AG04449 (cell line): ENCODE measurements at places on chromosomes 12 and 14.

GRCh38 chr14:82490397-82490796 lies 956.7 kb upstream of the SEL1L start:
- DNase-seq: no peak

DNA sequence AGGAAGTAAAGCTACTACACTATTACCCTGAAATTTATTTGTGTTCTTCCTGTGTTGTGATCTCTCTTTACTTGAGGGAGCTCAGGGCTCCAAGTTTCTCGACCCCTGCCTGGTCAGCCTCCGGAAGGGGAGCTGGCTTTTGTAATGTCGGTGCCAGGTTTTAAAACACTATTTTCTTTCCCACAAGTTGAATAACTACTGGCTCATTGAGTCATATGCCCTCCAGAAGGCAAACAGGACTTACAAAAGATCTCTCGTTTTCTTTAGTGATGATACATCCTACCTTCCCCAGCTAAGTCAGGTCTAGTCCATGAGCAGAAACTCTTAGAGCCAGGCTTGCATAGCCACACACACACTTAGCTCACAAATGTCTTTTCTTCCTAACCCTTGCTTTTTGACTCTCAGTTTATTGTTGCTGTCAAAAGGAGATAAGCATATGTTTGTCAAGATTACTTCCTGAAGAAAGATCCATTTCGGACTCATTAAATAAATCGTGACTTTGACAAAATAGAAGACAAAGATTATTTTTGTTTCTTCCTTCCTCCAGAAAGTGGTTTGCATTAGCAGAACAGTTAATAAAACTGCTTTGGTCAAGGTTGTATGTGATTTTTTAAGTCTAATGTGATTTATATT lies 209.8 kb upstream of the FLRT2 start:
- no peak for DNase-seq

DNA sequence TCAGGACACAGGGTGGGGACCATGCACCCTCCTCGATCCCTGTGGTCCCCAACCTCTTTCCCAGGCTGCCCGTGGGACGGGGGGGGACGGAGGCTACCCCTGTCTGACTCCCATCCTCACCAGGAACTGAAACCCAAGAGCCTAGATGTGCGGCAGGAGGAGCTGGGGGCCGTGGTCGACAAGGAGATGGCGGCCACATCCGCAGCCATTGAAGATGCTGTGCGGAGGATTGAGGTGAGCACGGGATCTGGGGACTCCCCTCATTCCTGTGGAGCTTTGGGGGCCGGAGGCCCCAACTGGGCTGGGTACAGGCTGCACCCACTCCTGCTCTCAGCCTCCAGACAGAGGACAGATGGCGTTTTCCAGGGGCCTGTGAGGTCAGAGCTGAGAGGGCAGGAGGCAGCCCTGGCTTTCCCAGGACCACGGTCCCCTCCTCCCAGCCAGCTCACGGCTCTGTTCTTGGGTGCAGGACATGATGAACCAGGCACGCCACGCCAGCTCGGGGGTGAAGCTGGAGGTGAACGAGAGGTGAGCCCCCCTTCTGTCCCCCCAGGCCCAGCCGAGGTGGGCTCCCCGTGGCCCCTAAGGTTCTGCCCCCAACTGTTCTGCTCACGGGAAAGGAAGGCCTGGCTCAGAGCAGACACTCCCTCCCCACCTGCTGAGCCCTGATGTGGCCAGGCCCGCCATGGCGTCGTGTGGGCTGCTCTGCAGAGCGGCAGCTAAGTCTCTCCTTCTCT lies 24.2 kb downstream of the HIP1R start:
- no peak for DNase-seq

- DNase-seq: no peak
Observed at GRCh38 chr12:69947897-69948296, 122.9 kb downstream of the MYRFL start.

DNA sequence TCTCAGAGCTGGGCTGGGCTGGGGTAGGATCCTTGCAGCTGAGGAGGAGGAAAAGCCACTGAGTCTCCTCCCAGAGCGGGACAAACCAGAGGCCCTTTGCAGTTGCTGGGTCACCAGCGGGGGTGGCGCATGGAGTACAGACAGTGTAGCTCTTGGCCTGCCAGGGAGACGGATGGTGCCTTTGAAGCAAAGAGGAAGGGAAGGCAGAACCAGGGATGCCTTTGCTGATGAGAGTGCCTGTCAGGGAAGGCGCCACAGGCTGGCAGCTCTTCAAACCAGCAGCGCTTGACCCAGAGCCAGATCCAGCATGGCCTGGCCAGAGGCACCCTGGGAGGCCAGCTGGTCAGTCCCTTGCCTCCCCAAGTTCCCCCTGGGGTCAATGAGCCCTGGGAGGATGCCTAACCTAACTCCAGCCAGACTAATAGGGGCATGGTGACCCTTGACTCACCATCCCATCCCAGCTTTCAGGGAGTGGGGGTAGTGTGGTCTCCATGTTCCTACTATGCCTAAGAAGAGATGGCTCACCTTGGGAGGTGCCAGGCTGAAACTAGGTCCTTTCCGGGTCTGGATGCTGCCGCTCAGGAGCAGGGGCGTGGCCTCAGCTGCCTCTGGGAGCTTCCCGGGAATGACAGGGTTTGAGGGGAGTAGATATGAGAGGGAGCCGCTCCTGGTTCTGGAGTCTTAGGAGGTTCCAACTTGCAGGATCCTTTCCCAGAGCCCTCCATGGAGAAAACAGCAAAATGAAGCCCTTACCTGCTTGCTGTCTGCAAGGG lies 19.8 kb downstream of the VASH1 start:
- DNase-seq: no peak

GRCh38 chr12:56104815-56105608 lies 653 bp downstream of the PA2G4 start:
- no peak for DNase-seq

GRCh38 chr12:84874825-84875139 lies 37.8 kb downstream of the SLC6A15 start:
- DNase-seq: no peak

- no peak for DNase-seq
Observed at GRCh38 chr12:115597157-115597712, 680.3 kb downstream of the MED13L start.

DNA sequence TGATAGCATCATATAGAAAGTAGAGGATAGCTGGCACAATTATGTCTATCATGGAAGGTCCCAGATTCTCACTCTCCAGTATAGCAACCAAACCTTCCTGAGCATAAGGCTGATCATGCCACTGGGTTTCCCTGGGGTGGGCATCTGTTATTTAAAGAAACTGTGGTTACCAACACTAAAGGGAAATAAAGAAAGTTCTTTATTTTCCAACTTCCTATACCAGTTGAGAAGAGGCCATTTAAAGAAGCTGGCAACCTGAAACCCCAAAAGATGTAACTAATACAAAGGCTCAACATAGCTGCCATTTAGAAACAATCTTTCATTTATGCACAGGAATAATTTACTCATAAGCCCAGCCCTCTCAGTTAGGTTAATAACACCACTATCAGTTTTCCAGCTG lies 3.1 kb downstream of the BCAT1 start:
- no peak for DNase-seq

DNA sequence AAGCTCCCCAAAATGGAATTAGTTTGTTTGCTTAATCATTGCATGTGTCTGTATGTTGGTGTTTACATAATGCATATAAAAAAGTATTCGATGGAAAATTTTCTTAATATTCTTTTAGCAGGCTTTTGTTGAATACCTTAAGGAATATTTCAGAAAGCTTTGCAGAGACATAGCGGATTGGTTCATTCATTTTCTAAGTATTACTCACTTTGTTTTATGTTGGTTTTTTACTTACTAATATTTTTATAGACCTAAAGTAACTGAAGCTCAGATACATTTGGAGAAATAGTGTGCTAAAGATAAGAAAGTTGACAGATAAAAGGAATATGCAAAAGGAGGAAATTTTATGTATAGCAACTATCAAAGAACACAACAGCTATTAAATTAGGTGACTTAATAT lies 191.0 kb downstream of the ERC1 start:
- no peak for DNase-seq

DNA sequence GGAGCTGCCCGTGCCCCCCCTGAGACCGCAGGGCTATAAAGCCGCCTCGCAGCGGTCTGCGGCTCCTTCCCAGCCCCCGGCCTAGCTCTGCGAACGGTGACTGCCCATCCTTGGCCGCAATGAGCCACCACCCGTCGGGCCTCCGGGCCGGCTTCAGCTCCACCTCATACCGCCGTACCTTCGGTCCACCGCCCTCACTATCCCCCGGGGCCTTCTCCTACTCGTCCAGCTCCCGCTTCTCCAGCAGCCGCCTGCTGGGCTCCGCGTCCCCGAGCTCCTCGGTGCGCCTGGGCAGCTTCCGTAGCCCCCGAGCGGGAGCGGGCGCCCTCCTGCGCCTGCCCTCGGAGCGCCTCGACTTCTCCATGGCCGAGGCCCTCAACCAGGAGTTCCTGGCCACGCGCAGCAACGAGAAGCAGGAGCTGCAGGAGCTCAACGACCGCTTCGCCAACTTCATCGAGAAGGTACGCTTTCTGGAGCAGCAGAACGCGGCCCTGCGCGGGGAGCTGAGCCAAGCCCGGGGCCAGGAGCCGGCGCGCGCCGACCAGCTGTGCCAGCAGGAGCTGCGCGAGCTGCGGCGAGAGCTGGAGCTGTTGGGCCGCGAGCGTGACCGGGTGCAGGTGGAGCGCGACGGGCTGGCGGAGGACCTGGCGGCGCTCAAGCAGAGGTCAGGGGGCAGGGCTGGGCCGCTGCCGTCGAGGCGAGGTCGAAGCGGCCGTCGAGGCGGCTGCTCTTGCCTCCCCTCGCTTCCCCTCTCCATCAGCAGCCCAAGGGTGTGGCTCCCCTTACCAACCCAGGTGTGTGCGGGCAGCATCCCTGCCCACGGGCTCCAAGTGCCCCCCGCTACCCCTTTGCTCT lies at the start of gene PRPH:
PRPH (plus strand) TSS at position 66 of the 855 bp plus-strand sequence; CDS start at position 120, 54 bp downstream.
- no peak for DNase-seq

- no peak for DNase-seq
Observed at GRCh38 chr12:92612611-92613010, 90.2 kb upstream of the PLEKHG7 start.

DNA sequence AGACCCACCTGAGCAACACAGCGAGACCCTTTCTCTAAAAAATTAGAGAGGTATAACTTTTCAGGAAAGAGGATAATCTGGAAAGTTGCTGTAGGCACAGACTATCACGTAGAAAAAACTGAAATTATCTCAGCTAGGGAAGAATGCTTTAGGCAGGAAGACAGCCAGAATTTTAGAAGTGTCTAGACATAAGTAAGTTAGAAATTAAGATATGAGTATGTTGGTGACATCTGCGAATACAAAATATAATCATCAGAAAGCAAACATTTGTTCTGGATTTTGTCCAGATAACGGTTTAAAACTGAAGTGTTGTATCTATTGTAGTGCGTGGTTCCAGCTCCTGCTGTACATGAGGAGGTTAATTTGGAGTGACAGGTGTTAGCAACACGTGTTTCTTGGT lies 123.2 kb downstream of the FBXL14 start:
- no peak for DNase-seq

GRCh38 chr14:100772607-100773165 lies 46.0 kb downstream of the DLK1 start:
- DNase-seq: no peak

DNA sequence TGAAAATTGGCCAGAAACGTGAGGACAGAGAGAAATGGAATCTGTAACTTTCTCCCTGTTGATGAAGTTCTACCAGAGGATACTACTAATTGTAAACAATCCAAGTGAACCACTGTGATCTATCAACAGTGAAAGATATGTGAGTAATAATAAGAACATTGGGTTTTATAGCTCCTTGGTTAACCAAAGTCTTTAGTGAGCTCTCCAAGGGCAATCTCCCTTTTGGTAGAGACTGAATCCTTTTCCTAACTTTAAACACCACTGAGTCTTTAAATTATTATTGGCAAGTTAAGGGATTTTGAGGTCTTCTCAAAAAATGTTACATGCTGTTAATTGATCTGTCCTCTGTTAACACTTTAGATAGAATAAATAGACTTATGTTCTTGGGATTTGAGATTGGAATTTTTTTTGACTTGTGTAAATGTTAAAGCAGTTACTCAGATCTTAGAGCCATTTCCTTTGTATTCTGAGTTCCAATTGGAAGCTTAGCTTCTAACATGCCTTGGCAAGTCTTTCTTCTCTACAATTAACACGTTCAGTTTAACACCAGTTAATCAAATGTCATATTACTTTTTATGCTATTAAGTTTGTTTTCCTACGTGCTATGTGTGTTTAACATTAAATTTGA lies 338.2 kb upstream of the DDHD1 start:
- DNase-seq: peak; percentile 10

DNA sequence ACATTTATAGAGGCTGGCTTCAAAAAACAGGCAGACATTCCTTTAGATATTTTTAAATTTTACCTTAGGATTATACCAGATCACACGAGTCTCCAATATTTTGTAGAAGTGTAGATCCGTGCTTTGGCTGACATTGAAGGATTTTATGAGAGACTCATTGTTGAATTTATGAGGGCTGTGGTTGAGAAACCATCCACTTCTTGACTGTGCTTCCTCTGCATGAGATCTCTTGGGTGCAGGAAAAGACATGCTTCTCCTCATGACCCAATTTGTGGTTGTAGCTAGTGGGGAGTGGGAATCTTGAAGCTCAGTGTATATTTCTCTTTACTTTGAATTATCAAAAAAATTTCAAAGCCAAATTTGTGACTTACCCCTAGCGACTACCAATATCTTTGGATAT lies 36.7 kb upstream of the NKX2-8 start:
- no peak for DNase-seq

DNA sequence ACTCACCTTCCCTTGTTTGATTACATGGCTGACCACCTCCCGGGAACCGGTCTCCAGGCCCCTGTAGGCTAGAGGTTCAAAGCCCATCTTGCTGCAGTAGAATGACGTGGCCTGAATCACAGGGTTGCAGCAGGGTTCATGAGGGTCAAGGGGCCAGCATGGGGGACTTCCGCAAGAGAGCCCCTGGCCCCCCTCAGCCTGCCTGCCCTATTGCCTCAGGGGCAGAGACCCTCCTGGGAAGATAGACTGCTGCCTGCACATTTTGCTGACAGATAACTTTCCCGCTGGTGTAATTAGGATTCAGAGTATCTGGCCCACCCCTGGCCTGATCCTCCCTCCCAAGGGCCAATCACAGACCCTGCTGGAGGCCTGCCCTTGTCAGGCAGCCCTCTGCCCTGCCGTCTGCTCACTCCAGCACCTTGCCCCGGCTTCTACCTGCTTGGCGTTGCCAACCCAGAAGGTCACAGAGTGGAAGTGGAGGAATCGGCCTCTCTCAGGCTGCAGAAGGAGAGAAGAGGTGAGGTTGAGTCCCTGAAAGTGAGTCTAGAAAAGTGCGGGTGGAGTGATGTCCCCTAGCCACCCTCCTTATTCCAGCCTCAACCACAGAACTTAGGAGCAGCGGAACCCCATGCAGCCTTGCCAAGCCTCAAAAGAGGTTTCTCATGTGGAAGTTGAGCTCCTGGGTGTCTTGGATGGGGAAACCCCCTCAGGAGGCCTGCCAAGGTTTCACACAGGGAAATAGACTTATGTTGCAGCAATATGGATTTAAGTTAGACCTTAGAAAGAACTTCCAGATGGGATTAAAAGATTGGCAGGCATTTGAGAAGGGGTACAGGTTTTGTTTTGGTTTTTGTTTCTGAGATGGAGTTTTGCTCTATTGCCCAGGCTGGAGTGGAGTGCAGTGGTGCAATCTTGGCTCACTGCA lies 1.1 kb downstream of the HPD start:
- DNase-seq: no peak

- DNase-seq: no peak
Observed at GRCh38 chr12:32534698-32535097, 135.3 kb downstream of the FGD4 start.
